ENCODE measurements at places on chromosomes 3 and 15.

DNA sequence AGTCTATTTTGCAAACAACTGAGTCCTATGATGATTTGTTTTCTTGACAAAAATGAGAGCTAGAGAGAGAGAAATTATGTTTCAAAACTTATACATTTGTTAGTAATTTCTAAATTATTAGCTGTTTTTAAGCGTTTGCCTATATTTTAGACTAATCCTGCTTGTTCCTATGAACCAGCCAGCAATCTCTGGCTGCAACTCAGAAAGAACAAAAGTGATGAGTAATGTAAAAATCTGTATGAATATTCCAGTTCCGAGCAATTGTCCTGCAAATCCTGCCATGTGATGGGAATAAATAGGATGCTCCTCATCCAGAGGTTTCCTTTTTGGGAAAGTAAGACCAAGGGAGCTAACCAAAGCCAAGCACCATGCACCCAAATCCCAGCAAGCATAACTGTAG, 228.3 kb upstream of the GBE1 start:
- DNase-seq = no peak

GRCh38 chr3:48715174-48715800, 1.7 kb downstream of the IP6K2 start:
- DNase-seq = no peak

DNA sequence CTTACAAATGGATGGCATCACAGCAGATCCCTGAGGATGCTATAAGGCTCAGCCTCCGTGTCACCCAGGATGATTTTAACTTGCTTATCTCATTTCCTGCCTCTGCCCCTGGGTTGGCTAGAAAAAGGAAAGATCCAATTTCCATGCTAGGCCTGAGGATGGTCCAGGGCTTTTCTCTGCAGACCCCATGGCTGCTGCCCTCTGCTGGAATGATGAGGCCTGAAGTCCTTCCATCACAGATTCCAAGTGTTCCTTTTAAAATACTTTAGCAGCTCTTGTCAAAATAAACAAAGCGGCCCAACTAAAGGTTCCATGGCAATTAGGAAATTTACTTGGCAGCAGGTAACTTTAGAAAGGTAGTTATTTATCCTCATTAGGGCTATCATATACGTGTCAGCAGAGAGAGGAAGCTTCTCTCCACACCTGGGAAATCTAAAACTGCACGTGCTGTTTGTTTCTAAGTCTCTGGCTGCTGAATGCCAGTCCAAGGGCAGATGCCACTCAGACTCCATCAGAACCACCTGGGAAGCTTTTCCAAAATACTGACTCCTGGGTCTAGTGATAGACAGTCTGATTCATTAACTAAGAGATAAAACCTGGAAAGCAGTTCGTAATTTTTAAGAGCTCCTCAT, 401.9 kb upstream of the IL12A start:
- DNase-seq = peak; percentile 7

GRCh38 chr3:177946497-177946896, 589.7 kb upstream of the KCNMB2 start:
- DNase-seq = no peak

DNA sequence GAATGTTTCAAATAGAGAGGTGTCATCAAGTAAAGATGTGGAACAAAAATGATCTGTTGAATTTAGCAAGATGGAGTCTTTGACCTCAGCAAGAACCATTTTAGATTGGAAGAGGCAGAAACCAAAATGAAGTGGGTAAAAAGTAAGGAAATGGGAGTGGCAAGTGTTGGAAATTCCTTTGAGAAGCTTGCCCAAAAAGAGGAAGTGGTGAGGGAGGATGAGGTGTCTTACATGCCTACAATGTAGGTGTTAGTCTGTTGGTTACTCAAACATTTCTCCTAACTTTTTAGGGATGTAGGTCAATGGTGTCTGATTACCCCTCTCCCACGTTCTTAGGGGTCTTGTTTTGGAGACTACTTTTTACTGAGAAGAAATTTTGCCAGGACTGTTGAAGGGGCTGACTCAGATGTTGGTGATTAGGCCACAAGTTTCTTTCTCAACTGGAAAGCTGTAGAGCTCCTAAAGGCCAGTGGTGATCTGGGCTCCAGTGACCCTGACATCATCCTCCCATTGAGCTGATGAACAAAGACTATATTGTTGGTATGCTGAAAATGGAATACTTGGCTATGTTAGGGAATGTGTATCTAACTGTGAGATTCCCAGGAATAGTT, 5.1 kb downstream of the PPP2R3A start:
- no peak for DNase-seq

- no peak for DNase-seq
Observed at GRCh38 chr3:163785693-163786092, 1292.6 kb downstream of the SI start.

- peak; percentile 72 for DNase-seq
Observed at GRCh38 chr3:142209655-142210054, 15.7 kb downstream of the GK5 start.

GRCh38 chr15:82197733-82198594, 64.6 kb downstream of the EFL1 start:
- no peak for DNase-seq
